ENCODE measurements at places on chromosomes 16 and 17.

GRCh38 chr17:75270218-75270965 is 639 bp downstream of the MIF4GD start:
- peak; percentile 47 for DNase-seq

DNA sequence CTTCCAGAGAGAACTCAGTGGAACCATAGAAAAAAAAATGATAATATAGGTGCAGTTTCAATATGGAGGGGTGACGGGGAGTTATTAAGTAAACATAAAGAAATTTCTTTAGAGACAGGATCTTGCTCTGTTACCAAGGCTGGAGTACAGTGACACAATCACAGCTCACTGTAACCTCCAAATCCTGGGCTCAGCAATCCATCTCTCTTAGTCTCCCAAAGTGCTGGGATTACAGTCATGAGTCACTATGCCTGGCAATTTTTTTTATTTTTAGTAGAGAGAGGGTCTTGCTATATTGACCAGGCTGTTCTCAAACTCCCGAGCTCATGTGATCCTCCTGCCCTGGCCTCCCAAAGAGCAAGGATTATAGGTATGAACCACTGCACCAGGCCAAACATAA is 48.8 kb downstream of the NLRC5 start:
- DNase-seq, result no peak

DNA sequence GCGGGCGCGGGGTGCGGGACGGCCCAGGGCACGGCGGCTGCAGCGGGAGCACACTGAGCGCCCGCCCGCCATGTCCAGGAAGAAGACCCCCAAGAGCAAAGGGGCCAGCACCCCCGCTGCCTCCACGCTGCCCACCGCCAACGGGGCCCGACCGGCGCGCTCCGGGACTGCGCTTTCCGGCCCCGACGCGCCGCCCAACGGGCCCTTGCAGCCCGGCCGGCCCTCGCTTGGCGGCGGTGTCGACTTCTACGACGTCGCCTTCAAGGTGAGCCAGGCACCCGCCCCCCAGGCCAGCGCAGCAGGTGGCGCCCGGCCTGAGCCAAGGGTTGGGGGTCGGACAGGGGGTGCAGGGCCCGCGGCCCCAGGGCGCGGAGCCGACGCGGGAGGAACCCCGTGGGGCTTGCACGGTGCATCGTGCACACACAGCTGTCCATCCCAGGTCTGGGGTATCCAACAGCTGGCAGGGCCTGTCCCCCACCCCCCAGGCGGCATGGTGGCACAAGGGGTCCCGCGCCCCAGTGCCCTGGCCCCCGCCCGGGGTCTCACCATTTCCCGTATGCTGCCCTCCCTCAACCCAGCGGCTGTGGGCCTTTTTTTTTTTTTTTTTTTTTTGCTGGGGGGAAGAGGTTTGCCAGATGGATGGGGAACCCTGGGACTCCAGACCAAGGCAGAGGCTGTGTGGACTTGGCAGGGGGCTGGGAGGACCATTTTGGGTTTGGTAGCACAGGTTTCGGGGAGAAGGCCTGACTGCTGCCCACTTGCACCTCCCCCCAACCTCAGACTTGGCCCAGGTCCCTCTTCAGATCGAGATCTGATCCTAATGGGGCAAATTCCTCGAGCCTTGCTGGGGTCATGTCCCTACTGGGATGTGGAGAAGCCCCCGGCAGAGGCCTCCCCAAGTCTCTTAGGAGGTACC is 547 bp downstream of the RAB26 start:
- DNase-seq, result no peak

GRCh38 chr17:28711723-28712031 is at the start of gene PROCA1:
PROCA1 (minus strand) TSS chr17:28711888; CDS start chr17:28711660, 228 bp downstream.
- no peak for DNase-seq

DNA sequence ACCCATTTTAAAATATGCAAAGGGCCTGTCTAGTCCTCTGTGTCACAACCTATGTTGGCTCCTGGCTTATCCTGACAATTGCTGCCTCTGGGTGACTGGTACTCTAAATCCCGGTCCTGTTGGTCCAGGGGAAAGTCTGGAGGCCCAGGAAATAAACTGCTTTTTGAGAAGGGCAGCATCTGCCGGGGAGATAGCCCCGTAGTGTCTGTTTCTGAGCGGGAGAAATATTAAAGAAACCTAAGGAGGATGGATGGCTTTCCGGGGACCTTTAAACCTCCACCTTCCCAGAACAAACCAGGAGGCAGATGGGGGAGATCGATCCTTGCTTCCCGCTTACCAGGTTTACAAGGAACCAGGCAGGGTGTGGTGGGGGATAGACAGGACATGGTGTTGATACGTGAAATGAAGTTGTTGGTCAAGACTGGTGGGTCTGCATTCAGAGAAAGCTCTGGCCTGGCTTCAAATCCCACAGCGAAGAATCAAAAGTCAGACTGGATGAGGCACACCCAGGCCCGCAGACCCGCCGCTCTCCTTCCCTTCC is 3.8 kb downstream of the HOXB2 start:
- no peak for DNase-seq

GRCh38 chr16:23690771-23691482 is 12.2 kb downstream of the PLK1 start:
- DNase-seq, result no peak
